Germinal center (tissue), 1 donor: ENCODE measurements at places on chromosomes 2 and 18.

- no peak for DNase-seq
Measured at GRCh38 chr2:232839411-232840079, 30.5 kb upstream of the SNORC start.

GRCh38 chr2:128444816-128445522 lies 126.3 kb upstream of the HS6ST1 start:
- no peak for DNase-seq

GRCh38 chr2:102101849-102102635 lies 40.5 kb upstream of the IL1R1 start:
- DNase-seq: no peak

- no peak for DNase-seq
Measured at GRCh38 chr2:39434233-39434897, 2.7 kb downstream of the MAP4K3 start.

DNA sequence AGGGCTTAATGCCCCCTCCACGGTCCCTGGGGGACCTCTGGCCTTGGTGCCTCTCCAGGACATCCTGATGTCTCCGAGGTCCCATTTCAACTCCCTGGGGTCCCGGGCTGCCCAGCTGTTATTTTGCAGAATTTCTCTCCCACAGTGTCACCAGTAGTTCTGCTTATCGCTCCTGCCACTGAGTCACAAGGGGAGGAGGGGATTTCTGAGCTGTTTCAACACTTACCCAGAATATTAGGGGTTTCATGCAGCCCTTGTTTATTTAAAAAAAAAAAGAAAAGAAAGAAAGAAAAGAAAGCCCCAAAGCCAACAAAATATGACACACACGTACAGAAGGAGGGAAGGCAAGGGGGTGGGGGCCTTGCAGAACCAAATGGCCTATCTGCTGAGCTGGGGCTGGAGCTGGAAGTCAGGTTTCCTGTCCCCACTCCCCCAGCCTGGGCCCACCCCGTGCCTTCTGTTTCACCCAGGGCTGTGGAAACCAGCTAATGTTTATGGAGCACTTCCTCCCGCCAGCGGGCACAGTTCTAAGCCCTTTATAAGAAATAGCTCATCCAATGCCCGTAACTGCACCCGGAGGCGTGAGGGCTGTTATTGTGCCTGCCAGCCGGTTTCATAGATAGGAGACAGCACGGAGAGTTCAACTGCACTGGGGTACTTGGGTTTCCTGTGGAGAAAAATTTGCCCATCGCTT lies 8.4 kb upstream of the ARID5A start:
- DNase-seq: no peak

GRCh38 chr2:216130346-216130971 lies 21.3 kb downstream of the XRCC5 start:
- DNase-seq: no peak

- no peak for DNase-seq
Measured at GRCh38 chr2:129908721-129909373, 70.6 kb upstream of the RAB6C start.

DNA sequence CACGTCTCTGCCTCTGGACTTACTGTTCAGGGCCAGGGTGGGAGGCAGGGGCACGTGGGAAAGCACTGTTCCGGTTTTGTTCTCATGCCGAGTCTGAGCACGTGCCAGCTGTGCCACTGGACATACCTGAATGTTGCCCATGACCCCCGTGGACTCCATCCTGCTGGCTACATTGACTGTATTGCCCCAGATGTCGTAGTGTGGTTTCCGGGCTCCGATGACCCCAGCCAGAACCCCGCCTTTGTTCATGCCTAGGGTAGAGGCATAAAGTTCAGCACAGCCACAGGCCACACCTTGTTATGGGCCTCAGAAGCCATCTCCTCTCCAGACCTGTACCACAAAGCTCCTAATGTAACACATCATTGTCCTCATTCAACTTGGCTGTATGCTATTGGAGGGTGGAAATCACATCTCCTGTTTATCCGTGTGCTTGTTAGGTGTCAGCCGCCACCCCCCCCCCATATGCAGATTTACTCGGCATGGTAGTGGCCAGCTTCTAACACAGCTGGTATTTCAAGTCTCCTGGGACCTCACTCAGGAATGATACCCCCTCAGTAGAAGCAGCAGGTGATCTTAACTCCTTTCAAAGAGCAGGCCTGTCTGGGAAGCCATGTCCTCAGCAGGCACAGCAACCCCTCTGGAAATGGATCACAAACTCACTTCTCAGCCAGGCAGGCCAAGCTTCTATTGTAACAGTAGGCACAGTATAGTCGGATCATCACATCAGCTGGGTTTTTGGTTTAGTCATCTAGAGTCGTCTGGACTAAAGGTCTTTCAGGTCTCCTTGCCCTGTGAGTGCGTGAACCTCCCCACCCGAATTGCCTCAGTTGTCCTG lies 27.6 kb downstream of the CENPO start:
- DNase-seq: no peak

- no peak for DNase-seq
Measured at GRCh38 chr2:45011621-45012602, 2.7 kb upstream of the SIX2 start.

- no peak for DNase-seq
Measured at GRCh38 chr2:41764919-41765318, 282.9 kb upstream of the PKDCC start.

GRCh38 chr2:18625563-18625962 lies 36.2 kb upstream of the NT5C1B start:
- no peak for DNase-seq

GRCh38 chr2:161761160-161761559 lies 136.9 kb downstream of the SLC4A10 start:
- no peak for DNase-seq

- DNase-seq: no peak
Measured at GRCh38 chr18:74766251-74766650, 168.6 kb downstream of the ZNF407 start.

GRCh38 chr2:41853427-41854191 lies 194.2 kb upstream of the PKDCC start:
- no peak for DNase-seq
